NCI-H2029 (cell line): ENCODE measurements at places on chromosomes 7 and 10.

DNA sequence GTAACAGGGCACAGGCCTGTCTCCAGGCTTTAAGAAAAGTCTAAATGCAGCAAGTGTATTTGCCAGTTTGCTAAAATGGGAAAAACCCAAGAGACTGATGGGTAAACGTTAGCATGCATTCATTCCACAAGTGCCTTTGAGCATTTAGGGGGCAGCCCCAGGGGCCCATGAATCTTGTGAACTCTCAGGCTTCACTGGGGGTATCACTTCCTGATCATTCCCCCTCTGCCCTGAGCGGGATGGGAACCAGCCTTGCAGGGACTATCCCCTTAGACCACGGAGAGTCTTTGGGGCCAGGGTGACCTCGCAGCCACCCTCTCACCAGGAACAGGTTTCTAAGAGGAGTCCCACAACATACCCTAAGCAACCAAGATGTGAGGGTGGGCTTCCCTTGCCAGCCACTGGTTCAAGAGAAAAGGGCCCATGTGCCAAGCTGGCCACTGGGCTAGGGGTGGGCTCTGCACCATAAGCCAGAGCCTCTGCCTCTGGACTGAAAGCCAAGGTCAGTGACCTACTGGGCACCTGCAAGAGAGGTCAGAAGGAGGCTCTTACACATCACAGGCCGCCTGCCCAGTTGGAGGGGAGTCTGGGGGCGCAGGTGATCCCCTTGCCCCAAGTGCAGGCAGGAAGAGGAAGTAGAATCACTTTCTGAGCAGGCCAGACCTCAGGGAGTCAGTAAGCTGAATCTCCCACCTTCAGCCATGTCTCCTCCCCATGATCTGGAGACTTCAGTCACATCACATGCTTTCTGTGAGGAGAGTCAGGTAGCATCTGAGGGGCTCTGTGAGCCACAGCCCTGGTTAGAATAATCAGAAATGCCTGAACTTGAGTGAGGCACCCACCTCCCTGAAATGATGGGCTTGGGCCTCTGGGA, 75.0 kb downstream of the C10orf105 start:
- DNase-seq: no peak

- no peak for DNase-seq
These were observed at the start of gene TMEM130 for GRCh38 chr7:98869597-98870120. Gene TMEM130 (minus strand): TSS chr7:98870014. CDS start chr7:98869861, 153 bp downstream.

- no peak for DNase-seq
These were observed 17.8 kb upstream of the GPAM start for GRCh38 chr10:112201334-112201733.

DNA sequence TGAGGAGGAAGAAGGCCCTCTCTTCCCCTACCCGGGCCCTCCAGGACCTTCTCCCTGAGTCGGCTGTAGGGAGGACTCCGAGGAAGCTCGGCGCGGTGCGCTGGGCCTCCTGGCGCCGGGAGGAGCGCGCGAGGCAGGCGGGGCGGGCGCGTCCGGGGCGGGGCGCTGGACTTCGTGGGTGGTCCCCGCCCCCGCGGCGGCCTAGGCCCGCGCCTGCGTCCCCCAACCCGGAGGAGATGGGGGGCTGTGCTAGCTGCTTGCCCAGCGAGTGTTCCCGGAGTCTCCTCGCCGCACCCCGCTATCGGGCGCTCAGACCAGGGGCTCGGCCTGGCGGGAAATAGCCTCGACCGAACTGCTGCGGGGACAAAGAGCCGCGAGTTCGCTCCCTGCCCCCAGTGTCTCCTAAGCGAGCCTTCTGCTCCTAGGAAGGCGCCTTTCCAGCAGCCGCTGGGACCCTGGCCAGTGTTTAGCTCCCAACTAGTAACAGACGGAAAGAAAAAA, 19.2 kb upstream of the SMO start:
- peak; percentile 9 for DNase-seq

DNA sequence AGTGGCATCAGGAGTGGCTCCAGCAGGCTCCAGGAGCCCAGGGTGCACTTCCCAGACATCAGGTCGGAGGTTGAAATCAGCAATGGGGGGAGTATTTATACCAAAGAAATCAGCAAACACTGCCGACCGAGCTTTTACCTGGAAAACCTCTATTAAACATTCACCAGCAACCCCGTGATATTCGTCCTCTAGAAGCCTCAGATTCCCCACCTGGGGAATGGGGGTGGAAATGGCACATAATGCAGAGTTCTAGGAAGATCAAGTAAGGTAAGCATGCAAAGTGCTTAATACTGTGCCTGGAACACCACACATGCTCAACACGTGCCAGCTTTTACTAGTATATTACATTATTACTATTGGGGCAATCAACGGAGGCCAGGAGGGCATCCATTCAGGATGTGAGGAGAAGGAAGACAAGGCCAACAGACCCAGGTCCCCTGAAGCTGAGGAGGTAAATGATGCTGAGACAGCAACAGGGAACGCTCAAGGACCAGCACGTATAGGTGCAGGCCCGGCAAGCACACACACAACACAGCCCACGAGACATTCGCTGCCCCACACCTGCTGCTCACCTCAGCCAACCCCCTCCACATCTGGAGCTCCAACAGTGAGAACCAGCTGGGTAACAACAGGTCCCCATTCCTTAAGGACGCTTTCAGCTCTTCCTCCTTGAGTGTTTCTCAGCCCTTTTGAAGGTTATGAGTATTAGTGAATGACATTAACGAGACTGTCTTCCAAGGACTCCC, 125.5 kb downstream of the TNS3 start:
- no peak for DNase-seq

DNA sequence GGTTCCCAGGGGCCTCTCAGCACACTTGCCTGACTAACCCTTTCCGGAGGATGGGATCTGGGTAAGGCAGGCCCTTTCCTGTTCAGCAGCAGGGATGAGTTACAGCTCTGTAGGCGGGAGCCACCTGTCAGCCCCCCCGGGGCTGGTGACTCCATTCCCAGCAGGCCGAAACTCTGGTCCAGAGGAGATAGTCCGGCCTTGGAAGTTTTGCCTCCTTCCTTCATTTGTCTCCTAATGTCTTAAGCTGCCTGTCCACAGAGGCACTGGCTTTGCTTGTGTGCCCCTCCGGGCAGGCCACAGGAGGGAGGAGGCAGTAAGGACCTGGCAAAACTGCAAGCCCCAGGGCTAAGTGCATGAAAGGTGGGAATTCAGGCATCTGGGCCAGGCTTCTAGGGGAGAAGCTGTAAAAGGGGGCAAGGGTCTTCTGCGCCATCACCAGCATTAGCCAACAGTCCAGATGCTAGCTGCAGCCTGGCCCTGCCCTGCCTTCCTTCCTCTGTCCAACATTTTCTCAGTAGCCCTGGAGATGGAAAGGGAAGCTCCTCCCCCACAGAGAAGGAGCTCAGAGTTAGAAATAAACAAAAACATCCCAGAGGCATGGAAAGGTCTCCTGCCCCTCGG, 1.2 kb downstream of the ADIRF start:
- no peak for DNase-seq

GRCh38 chr7:40463446-40463845, 328.6 kb downstream of the SUGCT start:
- no peak for DNase-seq

DNA sequence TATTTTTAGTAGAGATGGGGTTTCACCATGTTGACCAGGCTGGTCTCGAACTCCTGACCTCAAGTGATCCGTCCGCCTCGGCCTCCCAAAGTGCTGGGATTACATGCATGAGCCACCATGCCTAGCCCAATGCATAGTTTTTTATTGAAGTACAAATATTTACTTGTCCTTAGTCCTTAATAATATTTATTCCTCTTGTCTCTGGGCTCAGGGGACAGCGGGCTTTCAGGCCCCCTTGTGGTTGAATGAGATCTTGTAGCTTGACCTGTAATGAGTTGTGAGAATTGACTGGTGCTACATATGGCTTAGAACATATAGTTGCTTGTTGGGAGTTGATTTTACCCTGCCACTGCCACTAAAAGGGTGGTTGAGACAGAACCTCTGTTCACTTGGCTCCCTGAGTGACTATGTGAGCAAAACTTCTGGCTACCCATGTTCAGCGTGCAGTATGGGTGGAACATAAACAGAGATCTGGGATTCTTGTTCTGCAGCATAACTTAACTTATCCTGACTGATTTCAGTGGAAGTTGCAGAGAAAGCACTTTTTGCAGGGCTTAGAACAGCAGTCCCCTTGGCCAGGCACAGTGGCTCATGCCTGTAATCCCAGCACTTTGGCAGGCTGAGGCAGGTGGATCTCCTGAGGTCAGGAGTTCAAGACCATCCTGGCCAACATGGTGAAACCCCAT, 14.9 kb downstream of the CCL26 start:
- no peak for DNase-seq

GRCh38 chr10:70477661-70478162, 855 bp upstream of the PALD1 start:
- DNase-seq: no peak

- DNase-seq: peak; percentile 63
These were observed 5.5 kb upstream of the SLC25A13 start for GRCh38 chr7:96327429-96327828.

DNA sequence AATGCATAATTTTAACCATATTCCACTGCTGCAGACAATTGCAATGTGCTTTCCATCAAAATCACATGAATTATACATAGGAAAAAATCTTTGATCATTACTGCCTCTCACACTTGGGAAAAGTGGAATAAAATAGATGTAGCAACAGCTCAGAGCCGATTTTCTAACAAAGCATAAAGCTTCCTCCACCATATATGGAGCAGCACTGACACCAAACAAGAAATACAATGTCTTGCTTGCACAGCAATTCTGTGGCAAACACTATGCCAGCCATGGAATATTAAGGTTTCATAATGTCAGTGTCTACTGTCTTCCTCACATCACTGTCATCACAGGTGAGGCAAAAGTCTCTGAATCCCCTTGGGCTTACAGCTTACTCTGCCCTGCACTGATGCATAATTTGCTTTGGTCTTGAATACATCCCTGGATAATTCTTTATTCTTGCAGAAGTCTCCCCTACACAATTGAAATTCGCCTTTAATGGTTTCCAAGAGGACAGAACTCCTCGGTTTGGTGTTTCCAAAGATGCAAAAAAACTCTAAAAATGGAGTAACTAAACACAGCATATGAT, 198.5 kb downstream of the CACNA2D1 start:
- no peak for DNase-seq

GRCh38 chr7:135714534-135715009, 13.4 kb downstream of the SLC13A4 start:
- DNase-seq: no peak

DNA sequence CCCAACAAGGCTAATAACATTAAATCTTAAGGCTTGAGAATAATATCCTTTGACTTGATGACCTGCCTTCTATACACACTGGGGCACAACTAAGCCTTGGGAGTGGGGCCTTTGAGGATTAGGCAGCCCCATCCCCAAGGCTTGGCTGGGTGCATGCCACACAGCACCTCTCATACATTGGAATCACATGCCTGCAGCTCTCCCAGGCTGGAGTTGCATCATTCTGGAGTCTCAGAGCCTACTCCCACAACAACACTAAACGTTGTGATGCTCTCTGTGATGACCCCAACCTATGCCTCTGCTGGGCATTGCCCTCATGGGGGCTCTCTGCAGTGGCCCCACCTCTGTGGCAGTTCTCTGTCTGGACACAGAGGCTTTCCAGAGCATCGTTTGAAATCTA, 31.9 kb upstream of the SGCE start:
- no peak for DNase-seq

GRCh38 chr10:92894081-92894655, 45.8 kb downstream of the EXOC6 start:
- no peak for DNase-seq

DNA sequence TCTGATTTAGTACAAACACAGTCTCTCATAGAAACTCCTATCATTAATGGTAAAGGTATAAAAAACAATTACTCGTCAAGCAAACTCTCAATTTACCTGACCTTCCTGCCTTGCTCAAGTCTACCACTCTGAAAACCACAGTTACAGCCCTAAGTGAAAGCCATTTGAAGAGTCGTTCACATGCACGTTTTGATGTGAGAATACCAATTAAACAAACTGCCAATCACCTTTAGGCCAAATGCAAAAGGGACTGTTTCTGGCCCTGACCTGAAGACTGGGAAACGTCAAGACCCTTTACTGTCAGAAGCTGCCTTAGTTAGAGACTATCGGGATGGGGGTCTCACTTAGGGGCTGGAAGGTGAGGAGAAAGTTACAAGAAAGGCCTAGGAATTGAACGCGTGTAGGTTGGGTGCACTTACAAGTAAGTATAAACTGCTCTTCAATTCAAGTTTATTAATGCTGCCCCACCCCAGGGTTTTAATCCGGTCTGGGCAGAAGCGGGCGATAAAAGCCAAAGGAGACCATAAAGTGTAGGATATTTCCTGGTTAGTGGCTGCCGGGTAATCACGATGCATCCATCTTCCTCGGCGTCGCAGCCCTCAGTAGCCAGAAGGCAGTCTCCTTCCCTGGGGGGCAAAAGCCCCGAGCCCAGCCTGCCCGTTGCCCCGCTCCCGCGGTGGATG, 935 bp downstream of the TM9SF3 start:
- DNase-seq: no peak

- no peak for DNase-seq
These were observed 15.0 kb upstream of the PDLIM1 start for GRCh38 chr10:95305606-95306317.

- DNase-seq: no peak
These were observed 824.1 kb downstream of the CCSER2 start for GRCh38 chr10:85152496-85152895.

GRCh38 chr10:31754803-31755624, 173.6 kb downstream of the ARHGAP12 start:
- DNase-seq: no peak

- DNase-seq: no peak
These were observed 608.3 kb downstream of the MAGI2 start for GRCh38 chr7:78845155-78845554.

DNA sequence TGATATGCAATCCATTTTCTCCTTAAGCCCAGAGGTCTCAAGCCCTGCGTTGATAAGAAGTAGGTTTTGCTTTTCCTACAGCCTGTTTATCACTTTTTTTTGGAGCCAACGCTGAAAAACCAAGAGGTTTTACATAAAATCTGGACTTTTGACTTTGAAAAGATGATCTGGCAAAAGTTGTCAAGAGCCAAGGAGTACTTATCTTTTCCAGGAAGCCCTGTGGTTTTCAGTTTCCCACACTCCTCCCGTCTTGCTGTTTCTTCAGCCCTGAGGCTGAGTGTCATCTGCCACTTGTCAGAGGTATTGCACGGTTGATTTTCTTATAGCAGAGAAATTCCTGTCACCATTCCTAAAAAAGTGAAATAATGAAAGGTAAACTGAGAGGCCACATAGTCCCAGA, 108.7 kb downstream of the TYW1 start:
- DNase-seq: no peak

- DNase-seq: no peak
These were observed 21.9 kb upstream of the FRAT2 start for GRCh38 chr10:97356318-97356914.

DNA sequence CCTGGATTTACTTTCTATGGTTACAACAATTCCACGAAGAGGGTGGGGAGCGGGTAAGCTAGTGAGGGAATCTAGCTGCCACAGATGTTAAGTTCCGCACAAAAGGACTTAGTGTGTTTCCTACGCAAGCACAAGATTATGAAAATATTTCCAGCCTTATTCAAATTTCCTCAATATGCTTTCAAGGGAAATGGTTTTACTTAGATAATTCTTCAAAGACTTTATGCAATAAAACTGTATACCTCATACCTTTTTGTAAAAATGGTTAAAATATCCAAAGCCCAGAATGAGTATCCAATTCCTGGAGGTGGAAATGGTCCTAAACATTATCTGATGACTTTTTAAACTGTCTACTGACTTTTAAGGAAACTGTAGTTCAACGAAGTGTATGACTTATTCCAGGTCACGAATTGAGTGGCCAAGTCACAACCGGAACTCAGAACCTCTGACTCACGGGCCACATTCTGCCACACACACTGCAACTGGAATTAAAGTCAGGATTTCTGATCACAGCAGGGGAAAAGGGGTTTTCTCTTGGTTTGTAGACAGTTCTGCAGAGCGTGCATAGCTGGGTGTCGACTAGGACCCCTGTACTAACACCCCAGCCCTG, 20.2 kb upstream of the INSIG1 start:
- no peak for DNase-seq

- no peak for DNase-seq
These were observed 157.1 kb upstream of the PRKCQ start for GRCh38 chr10:6737080-6737641.
